Activated naive CD8-positive, alpha-beta T cell treated with anti-CD3 and anti-CD28 coated beads for 36 hours (primary cell): ENCODE measurements at places on chromosomes 3 and 15. TPM values are rescaled to one million over a fixed set of nuclear protein-coding genes. Genes with fewer than 3 reads are reported as not detected.
A peak's percentile ranks its signal among the peaks of the same experiment; 100 is the strongest.

DNA sequence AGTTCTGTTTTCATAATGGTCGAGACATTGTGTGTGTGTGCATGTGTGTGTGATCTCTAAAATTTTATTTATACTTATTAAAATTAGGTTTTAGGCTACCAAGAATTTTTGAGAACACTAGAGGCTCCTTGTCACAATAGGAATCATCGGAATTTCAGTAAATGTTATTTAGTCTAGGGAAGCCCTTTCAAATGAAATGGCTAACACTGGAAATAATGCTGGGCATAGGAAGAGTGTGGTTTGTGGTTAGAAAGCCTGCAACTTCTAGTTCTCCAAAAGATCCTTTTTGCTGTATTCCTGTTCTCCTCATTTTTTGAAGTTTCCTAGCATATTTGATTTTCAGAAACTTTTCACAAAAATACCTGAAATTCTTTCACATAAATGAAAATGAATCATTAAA, 92.5 kb upstream of the MBNL1 start:
- no peaks in the 10 kb centered on the region for H3K27me3 ChIP-seq
- no peak for DNase-seq
- peaks cover 4% of the 10 kb centered on the region for H3K36me3 ChIP-seq
- peaks cover 18% of the 10 kb centered on the region for H3K4me1 ChIP-seq
- no peak overlapping the region for H3K4me3 ChIP-seq

DNA sequence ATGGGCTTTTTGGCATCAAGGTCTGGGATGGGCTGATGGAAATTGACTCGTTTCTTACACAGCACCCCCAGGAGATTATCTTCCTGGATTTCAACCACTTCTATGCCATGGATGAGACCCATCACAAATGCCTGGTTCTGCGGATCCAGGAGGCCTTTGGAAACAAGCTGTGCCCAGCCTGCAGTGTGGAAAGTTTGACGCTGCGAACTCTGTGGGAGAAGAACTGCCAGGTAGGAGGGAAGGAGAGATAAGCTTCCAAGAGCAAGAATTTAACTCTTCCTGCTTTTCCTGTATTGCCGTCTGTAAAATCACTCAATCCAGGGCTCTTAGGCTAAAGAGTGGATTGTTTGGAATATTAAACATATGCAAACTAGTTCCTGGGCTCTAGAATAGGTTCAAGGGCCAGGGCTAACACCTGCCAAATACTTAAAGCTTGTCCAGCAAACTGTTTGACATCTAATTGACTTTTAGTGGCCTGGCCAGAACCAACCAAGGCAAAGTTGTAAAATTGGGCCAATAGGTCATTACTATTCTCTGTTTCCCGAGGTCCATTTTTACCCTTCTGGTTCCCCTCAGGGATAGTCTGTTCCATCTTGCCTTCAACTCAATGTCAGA, 113.1 kb upstream of the ZBED2 start:
- peak overlapping the region; percentile 47 for H3K27ac ChIP-seq
- peaks cover 36% of the 10 kb centered on the region for H3K36me3 ChIP-seq
- H3K4me1 ChIP-seq = peaks cover 43% of the 10 kb centered on the region
- H3K27me3 ChIP-seq = no peaks in the 10 kb centered on the region
- H3K4me3 ChIP-seq = no peak overlapping the region
- no peak for DNase-seq

GRCh38 chr15:78873793-78874765, 1.4 kb downstream of the MORF4L1 start:
- H3K36me3 ChIP-seq = peaks cover 29% of the 10 kb centered on the region
- peak; percentile 22 for DNase-seq
- H3K27me3 ChIP-seq = no peaks in the 10 kb centered on the region
- H3K27ac ChIP-seq = peak overlapping the region; percentile 99

DNA sequence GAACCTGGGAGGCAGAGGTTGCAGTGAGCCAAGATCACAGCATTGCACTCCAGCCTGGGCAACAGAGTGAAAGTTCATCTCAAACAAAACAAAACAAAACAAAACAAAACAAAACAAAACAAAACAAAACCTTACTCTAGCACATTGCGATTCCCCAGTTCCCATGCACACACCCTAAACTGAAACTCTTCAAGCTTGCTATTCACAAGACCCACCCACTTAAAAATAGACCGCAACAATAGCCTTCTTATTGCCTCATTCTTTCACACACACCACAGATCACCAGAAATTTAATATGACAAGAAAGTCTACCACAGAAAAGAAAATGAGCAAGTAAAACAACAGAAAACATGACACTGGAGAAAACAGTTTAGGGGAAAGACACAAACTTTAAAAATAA, 598.4 kb downstream of the FHIT start:
- H3K36me3 ChIP-seq = no peaks in the 10 kb centered on the region
- DNase-seq = no peak
- H3K4me3 ChIP-seq = no peak overlapping the region
- H3K27me3 ChIP-seq = no peaks in the 10 kb centered on the region

DNA sequence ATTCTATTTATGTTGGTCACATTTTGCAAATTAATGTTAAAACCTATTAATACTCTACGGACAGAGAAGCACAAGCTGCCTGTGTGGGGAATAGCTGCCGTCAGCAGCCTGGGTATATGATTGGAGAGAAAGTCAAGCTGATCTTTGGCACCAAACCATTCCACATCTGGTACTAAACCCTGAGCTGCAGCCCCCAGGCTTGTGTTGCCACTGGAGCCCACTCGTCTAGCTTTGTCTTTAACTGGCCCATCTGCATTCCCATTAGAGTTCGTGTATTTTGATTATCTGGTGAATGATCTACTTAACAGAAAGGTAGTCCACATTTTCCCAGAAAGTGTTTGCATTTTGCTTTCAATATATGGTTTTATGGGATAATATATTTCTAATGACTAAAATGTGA, 5.4 kb downstream of the NDUFB4 start:
- H3K36me3 ChIP-seq = peaks cover 19% of the 10 kb centered on the region
- no peak overlapping the region for H3K4me3 ChIP-seq
- peaks cover 7% of the 10 kb centered on the region for H3K4me1 ChIP-seq
- H3K27me3 ChIP-seq = no peaks in the 10 kb centered on the region

GRCh38 chr15:40290918-40291574, 8.2 kb upstream of the ANKRD63 start:
- no peaks in the 10 kb centered on the region for H3K27me3 ChIP-seq
- H3K36me3 ChIP-seq = no peaks in the 10 kb centered on the region
- no peak overlapping the region for H3K27ac ChIP-seq
- DNase-seq = no peak

DNA sequence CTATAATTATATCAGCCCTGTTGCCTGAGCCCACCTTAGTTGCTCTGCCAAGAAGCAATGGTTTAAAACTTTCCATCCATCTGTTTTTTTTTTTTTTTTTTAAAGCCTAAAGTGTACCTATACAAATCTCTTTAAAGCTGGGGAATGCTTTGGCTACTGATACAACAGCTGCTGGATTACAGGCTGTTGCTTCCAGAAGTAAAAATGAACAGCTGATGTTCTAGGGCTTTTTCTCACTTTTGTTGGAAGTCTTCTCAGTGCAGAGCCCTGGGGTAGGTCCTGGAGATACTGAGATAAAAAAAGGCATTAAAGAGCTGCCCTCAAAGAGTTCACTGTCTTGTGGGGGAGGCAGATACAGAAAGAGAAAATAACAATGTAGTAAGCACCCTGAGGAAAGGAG, 218.1 kb downstream of the NLGN1 start:
- H3K4me3 ChIP-seq = no peak overlapping the region
- DNase-seq = no peak
- no peaks in the 10 kb centered on the region for H3K36me3 ChIP-seq
- H3K27me3 ChIP-seq = no peaks in the 10 kb centered on the region
- H3K27ac ChIP-seq = no peak overlapping the region

- no peak overlapping the region for H3K4me3 ChIP-seq
- no peaks in the 10 kb centered on the region for H3K4me1 ChIP-seq
- H3K36me3 ChIP-seq = no peaks in the 10 kb centered on the region
- no peak overlapping the region for H3K27ac ChIP-seq
- DNase-seq = no peak
- no peaks in the 10 kb centered on the region for H3K27me3 ChIP-seq
Observed at GRCh38 chr3:153051427-153052095, 110.5 kb upstream of the RAP2B start.

DNA sequence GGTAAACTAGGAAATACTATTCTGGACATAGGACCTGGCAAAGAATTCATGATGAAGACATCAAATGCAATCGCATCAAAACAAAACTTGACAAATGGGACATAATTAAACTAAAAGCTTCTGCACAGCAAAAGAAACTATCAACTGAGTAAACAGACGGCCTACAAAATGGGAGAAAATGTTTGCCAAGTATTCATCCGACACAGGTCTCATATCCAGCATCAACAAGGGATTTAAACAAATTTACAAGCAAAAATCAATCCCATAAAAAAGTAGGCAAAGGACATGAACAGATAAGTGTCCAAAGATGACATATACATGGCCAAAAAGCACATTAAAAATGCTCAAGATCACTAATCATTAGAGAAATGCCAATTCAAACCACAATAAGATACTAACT, 1088.9 kb downstream of the NAALADL2 start:
- no peak for DNase-seq
- no peak overlapping the region for H3K4me3 ChIP-seq
- H3K36me3 ChIP-seq = no peaks in the 10 kb centered on the region
- no peaks in the 10 kb centered on the region for H3K27me3 ChIP-seq

Gene SI
- not detected for total RNA-seq

Gene LRRC15
- not detected for total RNA-seq

Gene FILIP1L
- 0.48 TPM for total RNA-seq

Gene MKRN3
- total RNA-seq = 1.0 TPM

Gene PIGX
- 44.3 TPM for total RNA-seq

Gene MAGEL2
- total RNA-seq = not detected

Gene CPLX3
- total RNA-seq = 0.19 TPM

Gene IL1RAP
- 8.2 TPM for total RNA-seq

Gene CPEB1
- total RNA-seq = 1.1 TPM
